ENCODE measurements at places on chromosomes 7 and 10. TPM values are rescaled to one million over a fixed set of nuclear protein-coding genes. Genes with fewer than 3 reads are reported as not detected.

The DGKI gene
- total RNA-seq = 21.1 TPM

The CLDN15 gene
- 5.0 TPM for total RNA-seq

- DNase-seq = no peak
Observed at GRCh38 chr7:128708824-128709223, 30.3 kb upstream of the CALU start.

GRCh38 chr7:106339513-106340246 is 54.9 kb upstream of the NAMPT start:
- DNase-seq = no peak
